ENCODE measurements at places on chromosomes 12 and 14.

DNA sequence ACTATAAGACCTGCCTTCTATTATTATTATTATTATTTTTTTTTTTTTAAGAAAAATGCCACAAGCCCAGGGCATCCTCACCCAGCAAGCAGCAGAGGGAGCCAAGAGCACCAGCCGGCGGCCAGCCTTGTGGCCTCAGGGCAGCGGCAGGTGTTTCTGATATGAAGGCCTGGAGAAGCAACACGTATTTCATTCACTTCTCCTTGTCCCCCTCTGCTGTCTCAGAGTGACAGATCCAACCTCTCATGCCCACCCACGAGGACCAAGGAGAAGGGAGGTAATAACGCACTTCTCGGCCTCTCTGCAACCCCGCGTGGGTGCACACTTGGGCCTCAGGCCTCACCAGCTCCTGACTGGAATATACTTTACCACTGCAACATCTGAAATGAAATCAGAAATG is 25.4 kb downstream of the CDC42BPB start:
- no peak for DNase-seq

GRCh38 chr14:50622978-50623377 is 45.1 kb downstream of the SAV1 start:
- DNase-seq = no peak

DNA sequence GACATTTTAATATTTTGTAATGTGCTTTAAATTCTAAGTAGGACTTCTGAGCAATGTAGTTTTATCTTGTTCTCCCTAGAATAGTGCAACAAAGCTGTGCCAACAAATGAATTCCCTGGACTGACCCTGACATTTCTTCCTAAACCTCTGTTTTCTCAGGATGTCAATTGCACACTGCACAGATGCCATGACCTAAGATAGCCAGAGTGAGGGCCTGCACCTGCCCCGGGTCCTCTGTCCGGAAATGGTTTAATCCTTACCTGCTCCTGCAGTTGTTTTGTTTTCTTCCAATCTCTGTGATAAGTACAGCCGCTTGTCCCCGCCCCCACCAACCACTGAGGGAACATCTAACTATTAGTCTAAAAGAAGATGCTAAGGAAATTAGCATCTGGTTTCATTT is 831.5 kb downstream of the GALC start:
- DNase-seq = no peak

DNA sequence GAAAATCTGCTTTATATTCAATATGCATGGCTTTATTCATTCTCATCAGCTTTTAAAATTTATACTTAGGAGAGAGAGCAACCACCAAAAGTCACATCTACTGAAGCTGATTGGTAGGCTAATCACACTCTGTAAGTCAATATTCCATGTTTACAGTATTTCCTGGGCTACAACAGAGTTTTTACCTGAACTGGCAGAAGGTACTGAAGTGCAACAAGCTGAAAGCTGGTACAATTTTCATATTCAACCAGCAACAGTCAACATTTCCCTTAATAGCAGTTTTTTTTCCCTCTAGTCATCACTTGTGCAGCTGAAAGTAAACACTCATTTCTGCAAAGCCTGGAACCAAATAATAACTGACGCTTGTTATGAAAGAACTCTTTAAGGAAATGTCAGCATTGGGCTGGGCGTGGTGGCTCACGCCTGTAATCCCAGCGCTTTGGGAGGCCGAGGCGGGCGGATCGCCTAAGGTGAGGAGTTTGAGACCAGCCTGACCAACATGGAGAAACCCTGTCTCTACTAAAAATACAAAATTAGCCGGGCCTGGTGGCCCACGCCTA is 12.9 kb downstream of the BRAP start:
- no peak for DNase-seq

GRCh38 chr14:39977198-39977597 is 545.0 kb upstream of the FBXO33 start:
- DNase-seq = no peak

All from H9 (cell line).